ENCODE measurements at places on chromosomes 5 and 9.
A peak's percentile ranks its signal among the peaks of the same experiment; 100 is the strongest.

- no peak for DNase-seq
Observed at GRCh38 chr9:136141682-136142413, 23.2 kb upstream of the TMEM250 start.

DNA sequence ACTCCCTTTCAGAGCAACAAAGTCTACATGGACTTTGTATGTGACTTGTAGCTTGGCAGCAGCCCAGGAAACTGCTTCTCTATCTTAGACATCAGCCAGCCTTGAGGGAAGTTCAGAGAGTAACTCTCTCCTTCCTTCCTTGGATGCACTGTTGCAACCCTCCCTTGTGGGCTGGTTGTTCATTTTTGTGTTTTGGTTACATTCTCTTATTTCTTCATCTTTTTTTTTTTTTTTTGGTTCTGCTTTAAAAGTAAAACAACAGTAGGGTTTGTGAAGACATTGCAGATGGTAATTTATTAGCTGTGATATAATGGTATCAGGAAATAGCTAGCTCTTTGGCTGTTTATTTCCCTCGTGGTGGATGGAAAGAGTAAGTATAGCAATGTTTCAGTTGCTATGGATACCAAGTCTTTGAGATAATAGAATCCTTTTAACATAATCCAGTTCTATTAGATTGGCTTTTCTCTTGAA is 97.9 kb upstream of the MAMDC2 start:
- DNase-seq = peak; percentile 26

GRCh38 chr9:88322906-88323566 is 65.2 kb upstream of the SPIN1 start:
- peak; percentile 92 for DNase-seq

GRCh38 chr9:133282464-133283238 is 7.7 kb upstream of the ABO start:
- peak; percentile 79 for DNase-seq

DNA sequence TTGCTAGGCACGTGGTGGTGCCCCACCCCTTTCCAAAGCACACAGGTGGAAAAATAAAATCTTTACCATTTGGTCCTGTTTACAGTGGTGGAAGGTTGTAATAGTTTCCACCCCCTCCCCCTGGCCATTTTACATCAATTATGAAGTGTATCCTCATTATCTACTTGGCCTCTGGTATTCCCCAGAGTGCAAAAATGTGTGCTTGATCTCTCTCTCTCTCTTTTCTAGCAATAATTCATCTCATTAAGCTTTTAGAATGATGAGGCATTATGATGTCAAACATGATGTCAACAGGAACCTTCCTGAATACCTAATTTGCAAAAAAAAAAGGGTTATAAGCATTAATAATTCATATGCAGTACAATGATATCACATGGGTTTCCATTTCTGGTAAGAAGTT is 3.1 kb downstream of the PDE8B start:
- no peak for DNase-seq

- peak; percentile 53 for DNase-seq
Observed at GRCh38 chr9:78004478-78005229, 27.0 kb downstream of the GNAQ start.
